ENCODE measurements at places on chromosomes 6 and 20.

- DNase-seq: no peak
These were observed 191.0 kb downstream of the UNC5CL start for GRCh38 chr6:40848038-40848437.

GRCh38 chr6:145621776-145622175 is 113.5 kb downstream of the EPM2A start:
- DNase-seq: no peak

GRCh38 chr6:82246370-82246769 is 1.2 kb downstream of the IBTK start:
- no peak for DNase-seq

DNA sequence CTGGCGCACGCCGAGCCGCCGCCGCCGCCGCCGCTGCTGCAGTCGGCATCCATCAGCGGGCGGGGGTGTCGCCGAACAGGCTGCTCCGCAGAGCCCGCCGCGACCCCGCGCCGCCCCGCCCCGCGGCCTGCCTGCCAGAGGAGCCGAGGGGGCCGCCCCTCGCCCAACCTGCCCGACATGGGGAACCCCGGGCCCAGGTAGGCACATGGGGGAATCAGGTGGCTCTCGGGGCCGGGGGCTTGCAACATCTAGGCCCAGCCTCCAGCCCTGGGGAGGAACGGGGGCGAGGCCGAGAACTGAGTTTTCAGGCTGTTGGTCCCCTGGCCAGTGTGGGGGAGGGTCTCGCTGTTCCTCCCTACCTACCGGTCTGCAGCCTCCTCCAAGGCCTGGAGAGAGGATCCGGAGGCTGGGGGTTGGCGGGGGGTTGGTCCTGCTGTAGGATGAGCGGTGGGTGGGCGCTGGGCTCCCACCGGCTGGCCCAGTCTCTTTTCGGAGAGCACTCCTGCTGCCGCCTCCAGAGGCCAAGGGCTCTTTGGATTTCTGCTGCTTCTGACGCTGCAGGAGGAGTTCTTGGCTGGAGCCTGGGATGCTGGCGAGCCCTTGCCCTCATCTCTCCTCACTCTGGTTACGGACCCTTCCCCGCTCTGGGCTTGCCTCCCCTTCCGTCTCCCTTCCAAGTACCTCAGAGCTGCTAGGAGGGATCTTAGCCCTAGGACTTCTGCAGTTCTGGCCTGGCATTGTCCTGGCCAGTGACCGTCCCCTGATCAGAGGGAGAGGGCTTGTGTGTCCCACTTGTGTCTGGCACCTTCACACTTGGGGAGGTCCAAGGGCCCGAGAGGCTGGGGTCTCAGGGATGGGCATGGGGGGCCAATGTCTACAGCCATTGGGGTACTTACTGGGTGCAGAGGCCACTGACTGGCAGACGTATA is at the start of gene EPB41L1:
Gene EPB41L1 (plus strand): TSS at position 41 of the 929 bp plus-strand sequence. CDS start 19,038 bp downstream, outside the sequence.
- DNase-seq: no peak

- no peak for DNase-seq
These were observed 36.5 kb upstream of the SMIM28 start for GRCh38 chr6:138341176-138341575.

DNA sequence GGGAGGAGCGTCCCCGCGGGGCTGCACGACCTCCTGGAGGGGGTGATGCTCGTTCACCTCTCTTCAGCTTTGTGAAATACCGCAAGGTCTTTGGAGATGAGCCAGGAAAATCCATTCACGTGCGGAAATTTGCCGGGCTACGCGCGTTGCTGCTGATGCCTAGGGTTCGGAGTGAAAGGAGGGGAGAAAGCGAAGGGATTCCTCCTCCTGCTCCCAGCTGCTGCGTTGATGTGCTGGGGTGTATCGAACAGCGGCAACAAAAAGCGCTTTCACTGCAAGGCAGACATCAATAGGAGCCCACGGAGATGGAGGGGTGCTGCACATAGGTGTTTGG is 391 bp upstream of the B3GAT2 start:
- DNase-seq: no peak

DNA sequence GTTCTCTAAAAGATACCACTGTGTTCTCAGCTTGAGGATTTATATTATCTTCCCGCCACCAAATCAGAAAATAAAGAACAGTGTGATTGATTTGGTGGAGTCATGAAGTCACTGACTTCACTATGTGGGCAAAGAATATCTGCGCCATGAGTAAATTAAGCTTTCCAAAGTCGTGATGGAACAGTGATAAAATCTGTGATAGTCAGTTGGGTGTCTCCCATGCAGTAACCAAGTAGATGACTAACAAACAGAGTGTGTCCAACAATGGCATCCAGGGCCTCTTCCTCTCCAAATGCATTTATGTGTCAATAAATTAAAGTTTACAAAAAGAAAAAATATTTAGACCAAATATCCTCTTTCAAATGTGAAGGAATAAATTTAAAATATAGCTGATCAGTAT is 87.0 kb upstream of the DST start:
- DNase-seq: peak; percentile 86

DNA sequence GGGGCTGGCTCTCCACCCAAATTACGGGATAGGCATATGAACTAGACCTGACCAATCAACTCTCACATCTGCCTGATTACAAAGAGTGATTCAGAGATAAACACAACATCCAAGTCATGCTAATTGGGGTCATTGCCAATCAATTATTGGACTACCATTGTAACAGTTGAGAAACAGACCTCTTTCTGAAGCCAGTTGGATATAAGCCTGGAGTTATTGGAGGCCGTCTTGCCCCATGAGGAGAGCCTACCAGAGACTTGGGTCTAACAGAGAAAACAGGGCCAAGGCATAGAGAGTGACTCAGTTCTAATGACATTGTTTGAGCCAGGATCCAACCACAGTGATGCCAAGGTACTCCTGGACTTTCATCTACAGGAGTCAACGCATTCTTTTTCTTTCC is 39.4 kb upstream of the HIVEP2 start:
- DNase-seq: no peak

DNA sequence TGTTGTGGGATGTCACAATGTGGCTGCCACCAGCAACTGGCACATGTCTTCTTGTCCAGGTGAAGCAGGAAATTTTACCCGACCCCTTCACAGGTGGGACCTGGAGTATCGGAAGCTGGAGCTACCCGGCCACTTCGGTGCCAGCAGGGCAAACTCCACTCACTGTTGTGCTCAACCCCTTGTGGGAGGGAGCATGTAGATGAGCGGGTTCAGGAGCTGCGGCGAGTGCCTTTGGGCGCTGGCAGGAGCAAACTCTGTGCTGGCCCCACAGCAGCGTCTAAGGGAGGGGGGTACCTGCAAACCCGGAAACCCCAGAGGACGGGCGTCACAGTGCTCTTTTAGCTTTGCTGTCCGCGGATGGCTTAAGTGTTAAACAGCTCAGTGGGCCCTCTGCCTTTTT is 20.7 kb upstream of the SULF2 start:
- no peak for DNase-seq

DNA sequence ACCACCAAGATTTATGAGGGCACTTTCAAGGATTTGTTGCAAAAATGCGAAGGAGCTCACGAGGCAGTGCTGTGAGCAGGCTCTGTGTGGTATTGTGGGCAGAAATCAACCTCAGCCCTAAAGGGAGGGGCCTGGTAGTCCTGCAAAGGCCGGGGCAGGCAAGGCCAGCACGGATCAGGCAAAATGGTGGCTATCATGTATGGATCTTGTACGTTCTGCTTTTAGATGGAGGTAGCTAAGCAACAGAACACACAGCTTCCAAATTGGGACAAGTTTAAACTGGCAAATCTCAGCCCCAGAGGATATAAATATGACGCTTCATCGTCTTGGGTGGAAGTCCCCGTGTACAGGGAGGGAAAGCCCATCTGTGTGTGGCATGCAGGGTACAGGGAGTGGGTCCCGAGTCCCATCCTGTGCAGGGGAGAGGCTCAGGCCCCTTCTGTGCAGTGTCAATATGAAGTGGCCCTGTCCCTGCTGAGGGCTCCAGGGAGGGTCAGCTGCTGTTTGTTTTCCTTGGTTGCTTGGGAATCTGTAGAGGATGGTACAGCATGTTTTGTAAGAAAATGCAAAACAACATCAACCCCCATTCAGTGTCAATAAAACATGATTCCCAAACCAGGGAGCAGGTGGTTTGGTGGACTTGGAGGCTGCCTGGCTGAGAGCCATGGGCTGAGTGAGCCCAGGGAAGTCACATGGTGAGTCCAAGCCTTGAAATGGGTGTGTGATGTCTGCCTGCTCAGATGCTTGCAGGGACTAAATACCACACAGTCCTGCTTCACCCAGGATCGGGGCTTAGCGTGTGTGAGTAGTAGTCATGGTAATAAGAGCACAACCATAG is 113.0 kb downstream of the SYCP2 start:
- no peak for DNase-seq

GRCh38 chr6:111603685-111604084 is 2.0 kb downstream of the TRAF3IP2 start:
- peak; percentile 37 for DNase-seq

DNA sequence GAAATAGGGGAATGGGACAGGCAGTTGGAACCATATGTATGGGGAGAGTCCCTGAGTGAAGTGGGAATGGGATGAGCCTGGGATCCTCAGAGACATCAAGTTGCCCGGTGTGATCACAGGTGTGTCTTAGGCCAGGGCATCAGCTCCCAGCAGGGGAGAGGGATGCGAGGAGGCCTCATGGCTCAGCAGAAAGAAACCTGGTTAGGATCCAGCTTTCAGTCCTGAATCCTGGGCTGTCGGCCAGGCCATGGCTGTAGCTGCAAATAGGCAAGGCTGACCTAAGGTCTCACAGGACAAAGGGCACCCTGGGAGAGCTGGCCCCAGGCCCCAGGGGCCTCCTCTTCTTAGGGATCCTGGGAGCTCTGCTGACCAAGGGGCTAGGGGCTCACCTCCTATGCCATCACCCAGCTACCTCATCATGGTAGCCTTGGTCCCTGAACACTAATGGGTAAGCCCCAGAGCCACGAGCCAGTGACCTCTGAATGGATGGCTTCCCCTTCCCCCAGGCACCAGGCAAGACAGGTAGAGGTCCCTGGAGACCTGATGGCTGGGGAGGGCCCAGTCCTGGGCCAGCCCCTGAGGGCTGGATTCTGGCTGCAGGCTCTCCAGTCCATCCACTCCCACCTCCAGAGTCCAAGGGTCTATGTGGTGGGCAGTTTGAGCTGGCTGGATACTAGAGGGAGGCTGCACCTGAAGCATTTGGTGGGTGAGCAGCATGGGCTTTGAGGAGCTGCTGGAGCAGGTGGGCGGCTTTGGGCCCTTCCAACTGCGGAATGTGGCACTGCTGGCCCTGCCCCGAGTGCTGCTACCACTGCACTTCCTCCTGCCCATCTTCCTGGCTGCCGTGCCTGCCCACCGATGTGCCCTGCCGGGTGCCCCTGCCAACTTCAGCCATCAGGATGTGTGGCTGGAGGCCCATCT is at the start of gene SLC22A7:
Gene SLC22A7 (plus strand): TSS at position 617 of the 921 bp plus-strand sequence. CDS start 99 bp downstream, at position 716.
- no peak for DNase-seq

DNA sequence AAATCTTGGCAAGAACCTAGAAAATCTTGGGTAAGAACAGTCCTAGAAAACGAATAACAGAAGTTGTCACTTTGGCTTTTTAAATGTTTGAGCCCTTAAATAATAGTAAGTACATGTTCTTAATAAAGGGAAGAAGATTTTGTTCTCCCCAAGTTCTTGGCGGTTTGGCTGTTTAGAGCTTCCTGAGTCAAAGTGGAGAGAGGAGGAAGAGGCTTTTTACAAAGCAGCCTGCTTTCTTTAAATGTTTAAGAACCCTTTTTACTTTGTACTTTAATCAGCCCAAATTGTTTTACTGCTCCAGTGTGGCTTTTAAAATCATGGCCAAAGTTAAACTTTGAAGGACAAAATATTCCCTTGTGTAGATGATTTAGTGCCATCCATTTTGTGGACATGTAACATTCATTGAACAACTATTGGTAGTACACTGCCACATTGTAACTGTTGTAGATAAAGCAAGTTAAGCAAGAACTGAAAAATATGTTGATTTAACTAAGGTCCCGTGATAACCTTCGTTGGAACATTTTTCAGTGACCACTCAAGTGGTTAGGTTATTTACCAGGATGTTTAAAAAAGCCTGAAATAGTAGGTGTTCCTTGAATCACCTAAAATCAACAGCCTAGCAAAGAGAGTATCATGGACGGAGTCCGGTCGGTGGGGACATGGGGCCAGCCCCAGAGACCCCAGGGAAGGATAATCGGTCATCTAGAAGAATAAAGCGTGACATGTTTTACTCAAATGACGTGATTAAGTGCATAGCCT is 2.4 kb downstream of the AMD1 start:
- DNase-seq: no peak

DNA sequence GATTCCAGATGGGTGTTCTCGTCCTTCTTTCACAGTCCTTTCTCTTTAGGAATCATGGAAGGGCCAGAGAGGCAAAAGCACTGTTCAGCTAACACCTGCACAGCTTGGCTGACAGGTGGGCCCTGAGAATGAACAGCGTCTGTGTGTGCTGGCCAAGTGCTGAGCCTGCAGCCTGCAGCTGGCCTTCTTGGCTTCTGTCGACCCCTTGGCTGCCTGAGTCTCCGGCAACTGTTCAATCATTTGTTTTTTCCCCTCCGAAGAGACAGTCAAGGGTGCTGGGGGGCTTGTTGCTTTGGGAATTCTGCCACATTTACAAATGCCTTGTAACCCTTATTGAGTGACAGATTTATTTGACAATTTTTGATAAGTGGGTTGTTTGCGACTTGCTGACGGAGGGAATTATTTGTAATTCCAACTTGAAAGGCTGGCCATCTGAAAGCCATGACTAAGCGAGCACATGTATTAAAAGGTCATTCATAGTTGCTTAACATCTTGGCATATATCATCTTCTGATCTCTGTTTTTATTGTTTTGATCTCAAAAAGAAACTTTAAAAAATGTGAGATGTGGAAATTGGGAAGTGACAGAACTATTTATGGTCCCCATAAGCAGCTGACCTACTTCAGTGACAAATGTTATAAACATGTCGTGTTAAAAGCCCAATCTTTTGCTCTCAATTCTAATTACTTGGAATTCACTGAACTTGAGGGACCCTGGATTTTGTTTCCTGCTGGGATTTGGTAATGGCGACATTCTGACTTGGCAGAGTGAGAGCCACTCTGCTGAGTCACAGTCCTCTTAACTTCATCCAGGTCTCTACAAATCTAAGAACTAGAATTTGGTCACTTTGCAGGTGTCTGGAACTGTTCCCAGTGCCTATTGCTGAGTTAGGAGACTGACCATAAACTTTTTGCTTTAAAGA is 41.9 kb upstream of the FERMT1 start:
- DNase-seq: peak; percentile 12

DNA sequence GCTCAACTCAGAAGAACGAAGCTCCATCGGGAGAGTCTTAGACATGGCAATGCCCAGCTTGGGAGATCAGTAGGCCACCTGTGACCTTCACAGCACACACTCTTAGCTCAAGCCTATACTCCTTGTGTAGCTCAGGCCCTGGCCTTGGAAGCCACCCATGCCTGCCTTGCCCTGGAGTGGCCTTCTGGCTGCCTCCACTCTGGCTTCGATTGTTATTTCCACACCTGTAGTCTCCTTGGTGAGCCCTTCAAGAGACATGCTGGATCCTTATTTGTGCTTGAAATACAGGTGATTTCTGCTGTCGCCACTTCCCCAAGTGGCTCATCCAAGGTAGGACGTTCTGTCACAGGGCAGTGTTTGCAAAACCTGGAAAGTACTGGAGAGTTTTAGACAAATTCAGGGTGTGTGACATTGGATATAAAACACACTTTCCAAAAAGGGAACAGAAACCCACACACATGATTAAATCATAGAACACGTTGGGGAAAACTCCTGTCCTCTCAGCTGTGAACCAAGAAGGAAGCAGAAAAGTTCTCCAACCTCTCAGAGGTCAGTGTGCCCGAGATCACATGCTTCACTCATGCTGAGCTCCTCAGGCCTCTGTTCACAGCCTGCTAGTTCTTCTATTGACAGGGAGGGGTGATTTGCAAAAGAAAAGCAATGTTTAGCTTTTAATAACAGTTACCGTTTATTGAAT is 391.8 kb downstream of the CDC5L start:
- DNase-seq: no peak
